ENCODE measurements at places on chromosomes 13 and 19. TPM values are rescaled to one million over a fixed set of nuclear protein-coding genes. Genes with fewer than 3 reads are reported as not detected.
A peak's percentile ranks its signal among the peaks of the same experiment; 100 is the strongest.

SCAF1 gene
- 42.3 TPM for polyA plus RNA-seq

FRY gene
- 61.4 TPM for polyA plus RNA-seq

GRCh38 chr19:5967994-5968430 is 9.9 kb downstream of the RANBP3 start:
- peak; percentile 57 for DNase-seq

C19orf25 gene
- polyA plus RNA-seq: 40.5 TPM

TNFRSF19 gene
- polyA plus RNA-seq: 8.2 TPM

TSKS gene
- 1.2 TPM for polyA plus RNA-seq

PEX11G gene
- polyA plus RNA-seq: 5.2 TPM

DNA sequence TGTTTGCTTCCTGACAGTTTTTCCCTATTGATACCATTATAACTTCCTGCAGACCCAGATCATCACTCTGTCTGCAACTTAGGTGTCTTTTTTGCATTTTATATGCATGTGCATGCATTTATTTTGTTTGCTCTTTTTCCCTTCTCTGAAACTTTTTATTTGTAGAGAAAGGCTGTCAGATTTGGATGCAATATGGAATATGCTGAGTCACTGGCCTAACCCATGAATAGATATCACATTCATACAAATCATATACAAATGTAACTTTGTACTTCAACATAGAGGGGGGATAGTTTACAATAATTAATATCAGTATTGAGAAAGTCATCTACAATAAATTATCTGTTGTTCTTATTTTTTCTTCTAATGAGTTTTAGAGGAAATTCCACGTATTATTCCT is 1465.0 kb downstream of the EFNB2 start:
- DNase-seq: no peak

DNA sequence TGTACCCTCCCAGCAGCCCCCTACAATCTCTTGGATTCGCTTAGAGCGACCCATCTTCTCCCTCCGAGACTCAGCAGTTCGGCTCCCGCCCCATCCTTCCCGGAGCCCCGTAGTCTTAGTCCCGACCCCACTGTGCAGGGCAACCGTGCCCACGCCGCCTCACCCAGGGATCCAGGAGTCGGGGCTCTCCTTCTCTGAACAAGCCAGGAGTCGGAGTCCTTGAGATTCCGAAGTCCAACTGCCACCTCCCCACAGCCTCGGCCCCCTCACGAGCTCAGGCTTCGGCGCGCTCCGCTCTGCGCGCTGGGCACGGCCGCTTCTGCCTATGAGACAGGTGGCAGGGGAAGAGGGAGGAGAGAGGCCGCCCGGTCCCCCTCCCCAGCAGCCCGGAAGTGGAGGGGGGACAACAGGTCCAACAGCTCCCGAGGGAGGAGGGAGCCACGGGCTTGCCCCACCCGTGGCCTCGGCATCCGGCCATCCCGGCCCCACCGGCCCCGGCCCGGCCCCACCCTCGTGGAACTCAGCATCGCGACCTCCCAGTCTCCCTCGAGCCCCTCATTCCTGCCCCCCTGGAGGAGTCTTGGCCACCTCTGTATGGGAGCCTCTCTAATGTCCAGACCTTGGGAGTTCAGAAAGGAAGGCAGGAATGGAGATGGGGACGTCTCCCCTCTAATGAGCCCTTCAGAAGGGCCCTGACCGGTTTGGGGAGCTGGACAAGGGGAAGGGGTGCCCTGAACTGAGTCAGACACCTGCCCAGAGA is at the start of gene PHLDB3:
Gene PHLDB3 (minus strand): TSS at position 321 of the 760 bp plus-strand sequence. CDS start 628 bp downstream, outside the sequence.
- no peak for DNase-seq

MPV17L2 gene
- 22.8 TPM for polyA plus RNA-seq

- no peak for DNase-seq
Observed at GRCh38 chr19:16111909-16112752, 442 bp downstream of the RAB8A start.

GRCh38 chr13:39099231-39099630 is 61.0 kb downstream of the NHLRC3 start:
- DNase-seq: no peak

IFI30 gene
- 90.6 TPM for polyA plus RNA-seq

SLITRK5 gene
- 0.08 TPM for polyA plus RNA-seq

KLF5 gene
- polyA plus RNA-seq: 19.6 TPM

- DNase-seq: no peak
Observed at GRCh38 chr13:20686863-20687579, 16.5 kb upstream of the IL17D start.

OLFM2 gene
- polyA plus RNA-seq: 4.6 TPM

PGLYRP2 gene
- polyA plus RNA-seq: 0.08 TPM
